Right ventricle myocardium superior (tissue), 1 donor: ENCODE measurements at places on chromosomes 7 and 10. TPM values are rescaled to one million over a fixed set of nuclear protein-coding genes. Genes with fewer than 3 reads are reported as not detected.
A peak's percentile ranks its signal among the peaks of the same experiment; 100 is the strongest.

DNA sequence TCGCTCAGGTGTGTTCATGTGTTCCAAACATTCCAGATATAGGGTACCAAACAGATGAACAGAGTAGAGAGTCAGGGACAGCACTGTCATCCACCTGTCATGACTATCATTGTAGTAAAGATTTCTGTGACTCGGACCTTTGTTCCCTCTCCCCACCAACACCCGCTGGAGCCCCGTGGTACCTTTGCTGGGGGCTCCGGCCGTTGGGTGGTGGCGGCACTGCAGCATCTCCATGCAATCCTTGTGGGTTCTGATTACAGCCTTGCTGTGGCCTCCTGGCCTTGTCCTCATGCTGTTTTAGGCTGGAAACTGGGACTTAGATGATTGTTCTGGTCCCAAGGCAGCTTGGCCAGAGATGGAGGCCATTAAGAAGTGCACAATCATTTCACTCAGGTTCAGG, 247.3 kb downstream of the SKAP2 start:
- DNase-seq, result no peak

DNA sequence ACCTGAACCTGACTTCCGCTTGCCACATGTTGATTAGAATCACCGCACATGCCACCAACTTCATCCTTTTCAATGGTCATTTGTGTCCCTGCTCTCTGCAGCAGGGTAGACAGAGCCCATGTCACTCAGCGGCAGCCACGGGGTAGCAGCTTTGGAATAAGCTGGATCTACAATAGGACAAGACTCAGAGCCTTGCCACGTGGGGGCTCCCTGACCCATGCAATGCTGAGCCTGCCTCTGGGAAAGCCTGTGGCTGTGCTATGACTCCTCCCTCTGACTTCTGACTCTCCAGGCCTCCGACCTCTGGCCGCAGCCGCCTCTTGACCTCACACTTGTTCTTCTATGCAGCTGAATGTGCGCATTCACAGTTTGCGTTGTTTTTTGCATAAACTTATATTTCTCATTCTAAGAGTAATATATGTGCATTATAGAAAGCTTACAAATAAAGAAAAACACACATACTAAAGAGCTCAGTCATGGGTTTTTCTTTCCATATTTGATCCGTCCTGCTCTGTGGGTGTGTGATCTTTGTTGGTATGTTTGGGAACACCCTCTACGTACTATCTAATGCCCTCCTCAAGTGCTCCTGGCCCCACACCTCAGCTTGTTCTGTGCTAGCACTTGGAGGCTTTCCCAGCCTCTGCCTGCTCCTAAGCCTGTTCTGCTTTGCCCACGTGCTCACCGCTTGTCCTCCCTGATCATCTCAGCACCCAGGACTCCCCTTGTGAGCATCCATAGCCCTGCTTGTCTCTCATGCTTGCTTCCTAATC, 198.0 kb upstream of the MKI67 start:
- peak; percentile 73 for DNase-seq

GRCh38 chr7:43123457-43123856, 11.0 kb downstream of the HECW1 start:
- DNase-seq, result no peak

DNA sequence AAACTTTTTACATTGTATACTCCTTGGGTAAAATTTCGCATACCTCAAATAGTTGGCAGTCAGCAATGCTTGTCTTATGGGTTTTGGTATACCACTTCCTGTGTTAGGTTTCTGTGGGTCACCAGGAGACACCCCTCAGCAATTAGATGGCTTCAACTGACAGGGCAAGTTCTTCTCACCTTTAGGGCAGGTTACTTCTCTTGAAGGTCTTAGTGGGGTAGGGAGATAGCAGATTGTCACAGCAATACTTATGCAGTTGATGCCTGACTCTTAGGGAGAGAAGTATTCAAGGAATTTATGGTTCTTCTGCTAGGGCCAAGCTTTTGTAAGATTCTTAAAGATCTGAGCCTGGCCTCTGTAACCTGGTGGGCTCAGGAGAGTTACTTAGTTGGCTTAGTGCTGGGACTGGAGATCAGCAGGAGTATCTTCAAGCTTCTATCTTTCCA, 42.9 kb downstream of the MKLN1 start:
- no peak for DNase-seq

- no peak for DNase-seq
Measured at GRCh38 chr10:114188001-114188400, 8.8 kb downstream of the TDRD1 start.

DNA sequence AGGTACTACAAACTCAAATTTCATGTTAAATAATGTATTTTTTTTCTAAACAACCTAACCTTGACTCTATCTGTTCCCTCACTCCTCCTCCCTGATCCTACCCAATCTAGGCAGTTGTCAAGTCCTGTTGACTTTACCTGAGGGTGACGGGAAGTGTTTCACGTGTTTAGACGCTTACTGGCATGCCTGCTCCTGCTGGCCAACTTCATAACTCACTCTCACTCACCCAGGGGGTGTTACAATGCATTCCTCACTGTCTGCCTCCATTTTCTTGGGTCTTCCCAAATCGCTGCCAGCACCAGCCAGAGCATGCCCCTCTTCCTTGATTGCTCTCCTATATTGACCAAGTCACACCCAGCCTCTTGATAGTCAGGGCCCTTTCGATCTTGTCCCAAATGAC, 28.3 kb downstream of the CRCP start:
- no peak for DNase-seq

DNA sequence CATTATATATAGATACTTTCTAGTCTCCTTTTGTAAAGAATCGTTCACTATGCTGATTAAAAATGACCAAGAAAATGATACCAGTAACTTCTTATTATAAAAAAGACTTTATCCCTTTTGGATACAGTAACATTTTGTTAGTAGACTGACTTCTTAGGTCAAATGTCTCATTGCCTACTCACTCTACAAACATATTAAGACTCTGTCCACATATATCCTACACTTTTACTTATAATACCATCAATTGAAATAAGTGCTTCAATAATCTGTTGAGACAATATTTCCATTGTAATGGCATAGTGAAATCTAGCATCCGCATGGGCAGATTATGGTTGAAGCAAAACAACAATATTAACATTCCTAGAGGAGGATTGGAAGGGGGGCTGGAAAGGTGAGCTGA, 180.6 kb downstream of the ARL4A start:
- DNase-seq, result no peak

GRCh38 chr10:68124718-68125117, 15.4 kb downstream of the MYPN start:
- no peak for DNase-seq

DNA sequence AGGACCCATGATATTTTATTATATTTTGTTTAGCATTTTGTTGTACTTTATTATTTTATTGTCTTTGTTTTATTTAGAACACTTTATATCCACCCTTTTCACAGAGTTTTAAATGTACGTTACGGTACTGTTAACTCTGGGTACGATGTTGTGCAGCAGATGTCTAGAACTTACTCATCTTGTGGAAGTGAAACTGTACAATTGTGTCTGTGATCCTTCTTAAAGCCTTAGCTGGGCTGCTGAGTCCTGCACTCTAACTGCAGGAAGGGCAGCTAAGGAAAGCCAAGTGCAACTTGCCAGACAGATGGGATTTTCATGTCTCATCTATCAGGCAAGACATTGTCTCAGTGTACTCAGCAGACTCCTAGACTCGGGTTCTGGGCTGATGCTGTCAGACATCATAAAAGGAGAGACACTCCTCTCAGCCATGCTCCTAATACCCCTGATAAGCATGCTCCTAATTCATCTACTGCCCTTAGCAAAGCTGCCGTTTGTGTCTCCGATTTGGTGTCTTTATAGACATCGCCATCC, 14.6 kb upstream of the INSYN2A start:
- DNase-seq, result no peak

DNA sequence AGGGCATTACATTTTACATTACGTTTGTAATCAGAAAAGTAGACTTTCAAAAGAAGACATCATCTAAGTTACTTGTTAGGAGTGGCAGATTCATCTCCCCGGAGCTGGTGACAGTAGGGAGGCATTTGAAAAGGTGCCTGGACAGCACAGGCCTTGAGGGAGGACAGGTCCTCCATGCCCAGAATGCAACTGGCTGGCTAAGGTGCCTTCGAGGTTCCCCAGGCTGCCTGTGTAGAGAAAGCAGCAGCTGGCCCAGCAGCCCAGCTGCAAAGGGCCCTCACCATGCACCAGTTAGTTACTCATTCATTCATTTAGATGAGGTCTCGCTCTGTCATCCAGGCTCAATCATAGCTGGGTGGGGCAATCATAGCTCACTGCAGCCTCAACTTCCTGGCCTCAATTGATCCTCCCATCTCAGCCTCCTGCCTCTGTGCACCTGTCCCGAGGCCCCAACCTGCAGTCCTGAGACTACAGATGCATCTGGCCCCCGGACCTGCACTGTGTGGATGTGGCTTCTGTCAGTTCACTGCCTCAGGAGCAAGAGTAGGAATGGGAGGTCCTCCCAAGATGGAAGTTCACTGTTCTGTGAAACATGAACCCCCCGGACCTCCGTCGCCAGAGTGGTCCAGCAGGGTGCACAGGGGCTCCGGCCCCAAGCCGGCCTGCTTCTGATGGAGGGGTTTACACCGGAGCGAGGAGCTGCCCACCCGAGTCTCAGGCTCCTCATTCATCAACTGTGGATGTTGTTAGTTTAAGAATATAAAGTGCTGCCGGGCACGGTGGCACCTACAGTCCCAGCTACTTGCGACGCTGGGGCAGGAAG, 36.6 kb downstream of the PRKAG2 start:
- peak; percentile 7 for DNase-seq

Gene TRIL
- 2.3 TPM for total RNA-seq

Gene TUBB8
- not detected for total RNA-seq

Gene STEAP1B
- 0.43 TPM for total RNA-seq

Gene ENTPD1
- 6.0 TPM for total RNA-seq
